ENCODE measurements at places on chromosomes 2 and 18.

DNA sequence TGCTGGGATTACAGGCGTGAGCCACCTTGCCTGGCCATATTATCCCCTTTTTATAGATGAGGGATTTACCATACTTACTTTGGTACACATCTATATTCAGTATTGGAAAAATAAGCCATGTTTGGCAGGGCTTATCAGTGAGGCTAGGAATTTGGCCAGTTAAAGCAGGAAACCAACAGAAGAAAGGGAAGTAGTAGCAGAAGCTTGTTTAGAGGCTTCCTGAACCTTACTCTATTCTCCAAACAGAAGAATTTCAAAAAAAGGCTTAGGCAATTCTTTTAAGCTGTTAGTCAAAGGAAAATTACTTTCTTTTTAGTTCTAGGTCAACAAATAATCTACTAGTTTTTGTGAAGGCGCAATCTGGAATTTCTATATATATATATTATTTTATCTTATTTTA is 3.2 kb upstream of the GLS start:
- no peak for DNase-seq

- no peak for DNase-seq
Measured at GRCh38 chr2:11542275-11542819, 8.5 kb downstream of the GREB1 start.

DNA sequence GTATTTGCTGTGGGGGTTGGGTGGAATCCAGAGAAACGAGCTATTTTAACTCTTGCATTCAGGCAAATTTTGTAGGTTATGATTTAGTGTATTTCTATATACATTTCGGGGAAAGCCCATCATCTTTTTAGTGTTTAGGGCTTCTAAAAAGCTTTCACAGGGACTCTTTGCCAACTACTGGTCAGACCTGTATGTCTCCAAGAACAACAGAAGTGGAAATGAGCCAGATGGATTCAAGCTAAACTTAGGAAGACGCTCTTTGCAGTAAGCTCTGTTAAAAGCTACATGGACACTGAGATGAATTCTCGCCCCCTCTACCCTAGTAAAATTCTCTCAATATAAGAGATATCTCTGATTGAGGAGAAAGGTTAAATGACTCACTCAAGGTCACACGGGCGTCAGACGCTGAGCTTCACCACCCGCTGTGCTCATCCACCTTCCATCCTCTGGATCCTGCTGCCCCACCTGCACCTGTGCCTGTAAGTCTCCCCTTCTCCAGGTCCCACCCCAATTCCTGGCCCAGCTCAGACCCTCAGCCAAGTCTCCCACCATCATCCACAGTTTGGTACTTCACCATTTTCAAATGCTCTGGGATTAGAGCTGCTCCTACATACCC is 85.6 kb downstream of the MARCHF4 start:
- no peak for DNase-seq

GRCh38 chr2:68302281-68302875 is 17.4 kb downstream of the CNRIP1 start:
- no peak for DNase-seq

- peak; percentile 43 for DNase-seq
Measured at GRCh38 chr18:10169064-10169562, 255.3 kb downstream of the VAPA start.
